ENCODE measurements at places on chromosomes 3 and 15. TPM values are rescaled to one million over a fixed set of nuclear protein-coding genes. Genes with fewer than 3 reads are reported as not detected.

- no peak for DNase-seq
- H3K36me3 ChIP-seq, result no peaks in the 10 kb centered on the region
- no peak overlapping the region for H3K4me3 ChIP-seq
- H3K4me1 ChIP-seq, result peaks cover 55% of the 10 kb centered on the region
- no peaks in the 10 kb centered on the region for H3K27me3 ChIP-seq
These were observed 30.0 kb downstream of the UBE2E1 start for GRCh38 chr3:23835802-23836201.

GRCh38 chr3:101509281-101509680, 3.7 kb downstream of the SENP7 start:
- no peak overlapping the region for H3K27ac ChIP-seq
- H3K27me3 ChIP-seq, result no peaks in the 10 kb centered on the region
- no peak overlapping the region for H3K4me3 ChIP-seq

DNA sequence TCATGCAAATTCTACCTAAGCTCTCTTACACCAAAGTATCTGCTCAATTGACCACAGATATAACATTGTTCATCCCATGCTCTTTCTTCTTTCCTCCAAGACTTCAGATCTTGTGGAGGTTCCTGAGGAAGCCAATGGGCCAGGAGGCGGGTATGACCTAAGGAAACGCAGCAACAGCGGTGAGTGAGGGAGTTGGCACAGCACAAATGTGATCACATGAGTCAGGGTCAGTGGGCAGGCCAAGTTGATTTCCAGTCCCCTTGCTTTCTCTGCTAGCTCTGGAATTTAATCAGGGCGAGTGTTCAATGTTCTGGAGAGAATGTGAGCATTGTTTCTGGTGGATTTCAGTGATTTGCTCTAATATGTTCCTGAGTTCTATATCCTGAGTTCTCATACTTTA, 112.7 kb downstream of the STAC start:
- DNase-seq, result no peak
- no peaks in the 10 kb centered on the region for H3K36me3 ChIP-seq
- no peaks in the 10 kb centered on the region for H3K27me3 ChIP-seq
- no peak overlapping the region for H3K4me3 ChIP-seq
- H3K27ac ChIP-seq, result no peak overlapping the region
- H3K4me1 ChIP-seq, result peaks cover 7% of the 10 kb centered on the region

The STAC gene
- total RNA-seq, result 7.5 TPM

The STIMATE gene
- total RNA-seq, result 23.6 TPM
